ENCODE measurements at places on chromosomes 16 and 17.
A peak's percentile ranks its signal among the peaks of the same experiment; 100 is the strongest.

GRCh38 chr16:59058250-59058649 is 324.1 kb upstream of the GOT2 start:
- DNase-seq, result no peak

DNA sequence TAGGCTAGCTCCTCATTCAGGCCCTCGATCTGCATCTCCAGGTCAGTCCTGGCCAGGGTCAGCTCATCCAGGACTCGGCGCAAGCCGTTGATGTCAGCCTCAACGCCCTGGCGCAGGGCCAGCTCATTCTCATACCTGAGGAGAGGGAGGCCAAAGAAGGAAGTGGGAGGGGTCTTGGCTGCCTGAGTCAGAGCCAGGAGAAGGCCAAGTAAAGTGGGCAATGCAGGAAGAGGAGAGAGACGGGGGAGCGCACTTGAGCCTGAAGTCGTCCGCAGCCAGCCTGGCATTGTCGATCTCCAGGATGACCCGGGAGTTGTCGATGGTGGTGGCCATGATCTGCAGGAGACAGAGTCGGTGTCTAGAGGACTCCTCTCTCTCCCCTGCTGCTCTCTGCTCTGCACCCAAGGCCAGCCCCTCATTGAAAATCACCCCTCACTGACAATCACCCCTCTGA is 1.8 kb downstream of the KRT15 start:
- DNase-seq, result no peak

- DNase-seq, result no peak
Measured at GRCh38 chr17:4706121-4706520, 2.2 kb upstream of the PELP1 start.

DNA sequence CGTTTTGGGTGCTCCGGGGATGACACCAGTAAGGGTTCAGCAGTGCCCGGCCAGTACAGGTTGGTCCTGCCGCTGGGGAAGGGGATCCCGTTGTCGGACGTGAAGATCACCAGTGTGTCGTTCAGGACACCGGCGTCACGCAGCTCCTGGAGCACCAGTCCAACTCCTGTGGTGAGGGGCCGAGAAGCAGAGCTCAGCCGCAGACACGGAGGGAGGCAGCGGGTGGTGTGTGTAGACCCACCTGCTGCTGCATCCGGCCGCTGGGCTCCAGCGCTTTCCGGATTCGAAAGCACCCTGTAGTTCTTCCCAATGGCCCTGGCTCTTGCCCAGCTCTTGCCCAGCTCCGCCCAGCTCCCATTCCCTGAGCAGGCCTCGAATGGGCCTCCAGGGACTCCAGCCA is 8.0 kb downstream of the SGSH start:
- no peak for DNase-seq

DNA sequence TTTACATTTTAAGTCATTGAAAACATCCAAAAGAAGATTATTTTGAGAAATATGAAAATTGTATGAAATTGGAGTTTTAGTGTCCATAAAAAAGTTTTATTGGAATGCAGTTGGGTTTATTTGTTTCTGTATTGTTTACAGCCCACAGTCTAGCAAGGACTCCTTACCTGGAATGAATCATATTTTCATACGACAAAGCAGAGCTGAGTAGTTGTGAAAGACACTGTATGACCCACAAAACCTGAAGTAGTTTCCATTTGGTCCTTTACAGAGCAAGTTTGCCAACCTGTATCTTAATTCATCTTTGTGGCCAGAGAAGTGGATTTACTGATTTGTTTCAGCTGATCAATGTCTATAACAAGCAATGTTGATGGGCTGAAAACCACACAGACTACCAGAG is 10.3 kb downstream of the CCL18 start:
- DNase-seq, result no peak

GRCh38 chr16:48526058-48526957 is 83.7 kb downstream of the N4BP1 start:
- no peak for DNase-seq

DNA sequence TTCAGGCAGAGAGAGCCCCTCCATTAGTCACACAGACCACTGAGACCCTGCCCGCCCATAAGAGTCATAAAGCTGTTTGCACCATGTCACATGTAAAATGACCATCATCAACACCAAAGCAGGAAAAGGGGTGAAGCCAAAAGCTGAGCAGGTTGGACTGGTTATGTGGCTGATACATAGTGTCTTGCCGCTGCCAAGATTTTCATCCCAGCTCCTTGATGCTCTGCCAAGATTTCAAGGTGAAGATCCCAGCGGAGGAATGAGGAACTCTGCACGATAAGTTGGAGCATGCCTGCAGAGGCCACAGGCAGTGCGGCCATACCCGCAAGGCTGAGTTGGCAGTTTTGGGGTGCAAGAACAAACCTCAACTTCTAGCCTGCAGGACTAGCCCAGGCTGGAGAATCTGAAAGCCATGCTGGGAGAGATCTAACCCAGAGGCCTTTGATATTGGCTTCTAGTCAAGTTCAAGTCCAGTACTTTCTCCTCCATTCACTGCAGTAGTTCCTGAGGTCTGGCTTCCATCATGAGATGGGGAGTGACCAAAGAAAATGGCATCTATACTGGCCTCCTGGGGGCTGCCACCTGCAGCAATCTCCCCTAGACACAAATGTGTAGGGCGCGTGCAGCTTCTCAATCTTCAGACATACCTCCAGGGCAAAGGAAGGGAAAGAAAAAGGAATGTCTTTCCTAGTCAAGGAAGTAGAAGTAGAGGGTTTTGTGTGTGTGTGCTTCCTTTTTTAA is 79.7 kb upstream of the NOL11 start:
- no peak for DNase-seq

GRCh38 chr17:82665891-82666290 is 17.6 kb upstream of the WDR45B start:
- no peak for DNase-seq

DNA sequence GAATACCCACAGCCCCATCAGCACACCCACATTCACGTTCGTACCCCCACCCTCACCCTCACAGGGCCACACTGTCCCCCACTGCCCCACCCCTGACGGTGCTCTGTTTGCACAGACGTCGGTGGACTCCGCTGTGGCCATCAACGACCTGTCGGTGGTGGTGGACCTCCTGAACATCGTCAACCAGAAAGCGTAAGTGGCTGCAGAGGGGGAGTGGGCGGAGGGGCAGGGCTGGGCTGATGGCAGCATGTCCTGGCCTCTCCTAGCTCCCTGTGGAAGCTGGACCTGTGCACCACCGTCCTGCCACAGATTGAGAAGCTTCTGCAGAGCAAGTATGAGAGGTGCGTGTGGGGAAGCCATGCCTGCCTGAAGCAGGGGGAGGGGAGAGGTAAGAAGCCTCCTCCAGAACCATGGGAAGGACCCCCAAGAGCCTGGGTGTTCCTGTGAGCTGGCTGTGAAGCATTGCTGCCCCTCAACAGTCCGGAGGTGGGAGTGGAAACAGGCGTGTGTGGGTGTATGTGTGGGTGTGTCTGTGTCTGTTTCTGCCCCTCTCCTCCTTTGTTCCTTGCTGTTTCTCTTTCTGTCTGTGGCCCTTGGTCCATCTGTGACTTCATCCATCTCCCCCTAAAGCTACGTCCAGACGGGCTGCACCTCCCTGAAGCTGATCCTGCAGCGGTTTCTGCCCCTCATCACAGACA is 20.3 kb downstream of the KATNB1 start:
- DNase-seq, result no peak

GRCh38 chr17:72624226-72624625 is 468.3 kb downstream of the SLC39A11 start:
- no peak for DNase-seq

- peak; percentile 86 for DNase-seq
Measured at GRCh38 chr17:65055708-65056638, 567 bp downstream of the GNA13 start.

- DNase-seq, result no peak
Measured at GRCh38 chr16:52617591-52617990, 70.6 kb upstream of the TOX3 start.

- DNase-seq, result peak; percentile 39
Measured at GRCh38 chr16:84907575-84907974, 87.8 kb downstream of the CRISPLD2 start.

DNA sequence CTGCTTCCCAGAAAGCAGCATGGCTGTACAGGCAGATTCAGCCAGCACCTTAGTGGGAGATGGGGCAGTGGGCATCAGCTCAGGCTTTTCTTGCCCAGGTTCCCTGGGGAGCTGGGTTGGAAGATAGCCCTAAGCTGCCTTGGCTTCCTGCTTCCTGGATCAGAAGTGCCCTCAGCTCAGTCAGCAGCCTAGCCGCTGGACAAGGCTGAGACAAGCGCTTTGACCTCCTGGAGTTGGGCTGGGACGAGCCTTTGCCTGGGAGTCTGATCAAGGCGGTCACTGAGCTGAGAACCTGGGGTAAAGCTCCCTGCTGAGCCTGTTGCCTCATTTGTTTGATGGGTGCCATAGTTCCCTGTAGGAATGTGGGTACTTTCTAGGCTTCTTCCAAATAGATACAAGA is 190.0 kb downstream of the RAB11FIP4 start:
- no peak for DNase-seq

DNA sequence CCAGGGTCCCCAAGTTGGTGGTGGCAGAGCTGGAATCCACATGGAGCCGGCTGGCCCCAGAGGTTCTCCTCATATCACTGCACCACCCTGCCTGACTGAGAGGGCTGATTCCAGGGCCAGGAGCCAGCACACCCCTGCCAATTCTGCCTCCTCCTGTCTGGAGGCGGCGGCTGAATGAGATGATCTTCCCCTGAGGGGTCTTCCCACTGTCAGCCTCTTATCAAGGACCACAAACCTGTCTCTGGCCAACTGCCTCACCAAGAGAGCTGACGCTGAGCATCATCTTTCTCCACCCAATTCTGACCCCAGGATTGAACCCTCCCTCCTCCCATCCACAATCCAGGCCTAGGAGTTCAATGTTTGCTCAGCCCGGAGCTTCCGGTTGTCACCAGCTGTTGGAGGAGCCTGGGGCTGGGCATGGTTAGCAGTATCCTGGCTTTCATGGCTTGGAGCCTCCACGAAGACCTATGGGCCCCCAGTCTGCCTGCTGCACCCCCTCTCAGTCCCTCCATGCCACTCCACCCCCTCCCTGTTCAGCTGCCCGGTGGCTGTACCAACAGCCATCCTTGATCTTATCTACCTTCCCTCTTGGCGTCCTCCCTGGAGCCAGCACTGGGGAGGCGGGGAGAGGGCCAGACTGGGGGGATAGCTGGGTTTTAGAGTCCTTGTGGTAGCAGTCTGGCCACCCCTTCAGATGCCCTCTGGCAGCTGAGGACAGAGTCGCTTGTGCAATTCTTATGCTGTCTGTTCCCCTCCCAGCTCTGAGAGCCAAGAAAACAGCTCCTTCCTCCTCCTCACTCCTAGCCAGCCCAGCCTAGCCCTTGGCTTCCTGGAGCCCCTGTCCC is 25.6 kb downstream of the ABCC3 start:
- DNase-seq, result peak; percentile 15

- DNase-seq, result no peak
Measured at GRCh38 chr16:71630808-71631207, 4.8 kb downstream of the MARVELD3 start.

GRCh38 chr17:82297714-82298537 is 19.5 kb downstream of the CD7 start:
- peak; percentile 81 for DNase-seq

DNA sequence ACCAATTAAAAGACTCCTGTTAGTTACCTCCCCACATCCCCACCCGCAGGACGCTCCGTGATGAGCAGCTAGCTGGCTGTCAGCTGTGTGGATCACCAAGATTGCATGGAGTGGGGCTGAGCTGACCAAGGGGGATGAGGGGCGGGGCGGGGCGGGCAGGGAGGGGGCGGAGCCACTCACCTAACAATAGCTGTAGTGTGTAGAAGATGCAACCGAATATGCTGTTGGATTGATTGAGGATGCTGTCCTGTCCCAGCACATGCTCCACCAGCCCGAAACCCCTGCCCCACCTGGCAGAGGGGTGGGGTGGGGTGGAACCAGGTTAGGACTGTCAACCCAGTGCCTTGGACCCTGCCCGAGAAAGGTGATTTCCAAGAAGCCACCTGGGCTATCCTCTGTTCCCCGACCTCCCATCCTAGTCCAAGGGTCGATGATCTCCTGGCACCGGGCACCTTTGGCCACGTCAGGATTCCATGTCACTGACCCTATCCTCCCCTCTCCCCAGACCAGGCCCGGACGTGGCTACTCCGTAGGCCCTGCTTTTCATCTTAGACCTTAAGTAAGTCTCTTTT is 1.4 kb downstream of the VKORC1 start:
- peak; percentile 66 for DNase-seq

- peak; percentile 85 for DNase-seq
Measured at GRCh38 chr17:67491009-67491680, 114.1 kb downstream of the PITPNC1 start.

DNA sequence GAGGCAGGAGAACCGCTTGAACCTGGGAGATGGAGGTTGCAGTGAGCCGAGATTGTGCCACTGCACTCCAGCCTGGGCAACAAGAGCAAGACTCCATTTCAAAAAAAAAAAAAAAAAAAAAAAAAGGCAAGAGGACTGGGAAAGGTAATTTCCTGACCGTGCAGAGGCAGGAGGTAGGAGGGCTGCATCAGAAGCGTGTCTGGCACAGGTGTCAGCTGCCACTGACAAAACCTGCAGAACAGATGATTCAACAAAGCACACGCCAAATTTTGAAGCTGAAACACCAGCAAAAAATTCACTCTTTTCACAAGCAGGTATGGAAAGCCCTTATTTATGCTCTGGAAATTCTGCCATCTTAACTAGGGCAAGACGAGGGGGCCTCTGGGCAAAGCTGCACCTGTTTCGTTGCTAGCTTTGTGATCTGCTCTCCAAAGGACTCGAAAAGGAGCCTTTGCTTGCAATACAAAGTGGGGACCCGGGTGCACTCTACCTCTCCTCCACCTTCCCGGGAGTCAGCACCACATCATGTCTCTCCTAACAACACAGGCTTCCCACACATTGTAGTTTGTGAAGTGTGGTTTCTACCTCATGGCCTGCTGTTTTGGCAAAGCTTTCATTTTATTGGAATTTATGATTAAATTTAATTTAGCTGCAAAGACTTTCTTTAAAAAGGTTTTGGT is 33.7 kb downstream of the USP22 start:
- no peak for DNase-seq

GRCh38 chr17:12047681-12048376 is 27.2 kb downstream of the MAP2K4 start:
- no peak for DNase-seq

- peak; percentile 38 for DNase-seq
Measured at GRCh38 chr16:55508271-55508921, 476 bp upstream of the LPCAT2 start.

DNA sequence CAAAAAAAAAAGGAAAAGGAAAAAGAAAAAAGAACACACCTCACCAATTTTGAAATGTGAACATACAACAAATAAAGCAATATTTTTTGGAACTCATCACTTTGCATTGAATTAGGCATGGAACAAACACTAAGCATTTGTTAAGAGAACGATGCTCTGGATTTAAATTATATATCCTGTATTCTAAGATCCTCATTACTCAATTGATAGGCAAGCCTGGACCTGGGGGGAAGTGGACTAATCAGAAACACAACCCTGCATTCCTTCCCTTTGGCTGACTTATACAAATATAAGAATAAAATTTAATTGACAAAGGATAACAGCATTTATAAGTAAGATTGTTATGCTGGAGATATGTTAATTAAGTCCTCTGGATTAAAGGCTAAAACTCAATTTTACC is 2.2 kb downstream of the GJC1 start:
- DNase-seq, result no peak

GRCh38 chr16:65771707-65772106 is 594.8 kb upstream of the CDH5 start:
- no peak for DNase-seq
